ENCODE measurements at places on chromosomes 2 and 18.

DNA sequence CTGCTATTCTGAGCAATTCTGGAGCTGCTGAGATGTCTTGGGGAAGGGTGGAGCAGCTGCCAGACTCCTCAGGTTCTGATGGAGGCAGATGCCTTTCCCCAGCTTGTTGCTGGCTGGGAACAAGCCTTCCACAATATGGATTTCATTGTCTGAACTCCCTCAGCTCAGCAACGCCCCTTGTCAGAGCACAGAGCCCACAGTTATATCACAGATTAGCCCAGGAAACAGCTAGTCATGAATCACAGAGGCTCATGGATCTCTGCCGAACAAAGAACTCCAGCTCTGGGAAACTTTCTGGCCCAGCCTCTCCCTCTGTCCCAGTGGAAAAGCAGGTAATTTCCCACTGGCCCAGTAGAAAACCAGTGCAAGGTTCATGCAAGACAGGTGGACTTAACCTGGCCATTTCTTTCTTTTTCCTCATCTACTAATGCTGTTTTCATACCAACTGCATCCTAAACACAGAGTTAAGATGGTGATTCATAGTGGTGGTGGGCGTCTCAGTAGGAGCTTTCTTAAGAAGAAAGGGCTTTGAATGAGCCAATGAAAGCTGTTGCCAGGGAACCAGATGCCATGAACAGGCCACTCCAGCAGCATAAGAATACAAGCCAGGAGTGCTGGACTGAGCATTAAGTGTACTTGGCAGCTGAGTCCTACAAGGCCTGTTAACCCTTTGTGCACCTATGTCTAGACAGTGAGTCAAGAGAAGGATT is 8.7 kb upstream of the KIAA2012 start:
- no peak for DNase-seq

GRCh38 chr2:47838249-47838648 is 55.3 kb downstream of the MSH6 start:
- no peak for DNase-seq

GRCh38 chr2:202679980-202680379 is 45.2 kb downstream of the FAM117B start:
- no peak for DNase-seq

GRCh38 chr2:6109831-6110230 is 417.6 kb downstream of the SOX11 start:
- no peak for DNase-seq

- no peak for DNase-seq
These were observed 274.6 kb upstream of the CCDC68 start for GRCh38 chr18:55233857-55234256.

- no peak for DNase-seq
These were observed 28.3 kb upstream of the TOGARAM2 start for GRCh38 chr2:28952836-28953211.

DNA sequence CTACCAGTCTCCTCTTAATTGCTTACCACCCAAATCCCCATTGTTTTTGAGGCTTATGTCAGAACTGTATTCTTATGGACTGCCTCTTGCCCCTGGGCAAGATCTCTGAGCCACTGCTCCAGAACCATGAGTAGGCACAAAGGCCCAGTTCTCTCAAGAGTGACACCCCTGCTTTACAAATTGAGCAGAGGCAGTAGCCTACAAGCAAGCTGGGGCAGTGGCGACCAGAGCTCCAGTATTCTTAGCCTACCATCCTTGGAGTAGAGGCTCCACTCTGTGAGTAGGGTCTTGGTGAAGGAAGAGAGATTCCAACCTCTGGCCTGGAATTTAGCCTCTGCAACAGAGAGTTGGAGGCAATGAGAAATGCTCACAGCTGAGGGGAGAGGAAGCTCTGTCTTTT is 36.5 kb downstream of the WDR75 start:
- DNase-seq = no peak

- DNase-seq = no peak
These were observed 20.6 kb downstream of the EFEMP1 start for GRCh38 chr2:55902971-55903370.

GRCh38 chr2:41061356-41061755 is 609.5 kb upstream of the SLC8A1 start:
- no peak for DNase-seq

GRCh38 chr2:170026361-170026760 is 151.6 kb upstream of the MYO3B start:
- no peak for DNase-seq

DNA sequence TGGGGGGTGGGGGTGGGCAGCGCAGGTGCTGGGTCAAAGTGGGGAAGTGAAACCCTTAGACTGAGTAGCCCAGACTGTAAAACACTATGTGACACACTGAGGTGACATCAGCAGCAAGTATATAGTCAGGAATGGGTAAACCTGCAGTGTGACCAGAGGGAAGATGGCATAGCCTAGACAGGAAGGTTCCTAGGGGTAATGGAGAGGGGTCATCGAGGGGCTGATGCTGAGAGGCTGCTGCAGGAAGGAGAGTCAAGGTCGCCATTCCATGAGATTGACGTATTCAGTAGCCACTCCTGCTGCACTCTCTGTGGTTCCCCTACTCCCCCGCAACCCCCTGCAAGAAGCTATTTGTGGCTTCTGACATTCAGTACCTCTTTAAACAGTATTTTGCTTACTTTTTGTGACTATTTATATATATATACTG is 111.7 kb downstream of the CHST9 start:
- DNase-seq = no peak

GRCh38 chr18:31229829-31230228 is 67.2 kb upstream of the DSC1 start:
- DNase-seq = no peak

DNA sequence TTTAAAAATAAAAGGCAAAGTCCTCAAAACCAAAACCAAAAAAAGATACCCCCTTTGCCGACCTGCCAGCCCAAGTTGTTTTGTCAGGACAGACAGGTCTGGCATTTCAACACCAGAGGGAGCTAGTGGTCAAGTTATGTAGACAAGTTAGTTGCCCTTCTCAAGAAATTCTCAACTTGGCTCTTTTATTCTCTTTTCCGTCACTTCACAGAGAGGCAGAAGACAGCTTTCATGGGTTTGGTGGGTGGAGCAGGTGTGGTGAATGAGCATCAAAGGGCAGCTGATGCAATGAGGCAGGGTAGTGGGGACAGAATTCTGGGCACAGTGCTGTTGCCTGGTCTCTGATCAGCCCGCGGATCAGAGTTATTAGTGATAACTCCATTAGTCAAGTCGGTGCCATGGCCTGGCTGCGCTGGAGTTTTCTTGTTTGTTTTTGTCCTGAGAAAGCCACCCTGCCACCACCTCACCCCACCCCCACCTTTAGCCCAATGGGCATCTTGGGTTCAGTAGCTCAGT is 303.7 kb upstream of the EPAS1 start:
- no peak for DNase-seq

GRCh38 chr18:79434607-79435401 is 39.1 kb downstream of the NFATC1 start:
- no peak for DNase-seq

All from GM12892 (cell line).